Right atrium auricular region (tissue), 2 donors: ENCODE measurements at places on chromosomes 3 and 15. TPM values are rescaled to one million over a fixed set of nuclear protein-coding genes. Genes with fewer than 3 reads are reported as not detected.

The ANKRD34C gene
- not detected for total RNA-seq

The BRK1 gene
- total RNA-seq, result 94.3 TPM

GRCh38 chr15:47705281-47705997 lies 11.9 kb upstream of the SEMA6D start:
- DNase-seq, result no peak
- H3K36me3 ChIP-seq, result no peaks in the 10 kb centered on the region

GRCh38 chr15:35958021-35958420 lies 412.1 kb upstream of the DPH6 start:
- H3K4me3 ChIP-seq, result no peak overlapping the region
- H3K4me1 ChIP-seq, result no peaks in the 10 kb centered on the region
- no peak overlapping the region for H3K27ac ChIP-seq
